ENCODE measurements at places on chromosomes 3 and 15.

DNA sequence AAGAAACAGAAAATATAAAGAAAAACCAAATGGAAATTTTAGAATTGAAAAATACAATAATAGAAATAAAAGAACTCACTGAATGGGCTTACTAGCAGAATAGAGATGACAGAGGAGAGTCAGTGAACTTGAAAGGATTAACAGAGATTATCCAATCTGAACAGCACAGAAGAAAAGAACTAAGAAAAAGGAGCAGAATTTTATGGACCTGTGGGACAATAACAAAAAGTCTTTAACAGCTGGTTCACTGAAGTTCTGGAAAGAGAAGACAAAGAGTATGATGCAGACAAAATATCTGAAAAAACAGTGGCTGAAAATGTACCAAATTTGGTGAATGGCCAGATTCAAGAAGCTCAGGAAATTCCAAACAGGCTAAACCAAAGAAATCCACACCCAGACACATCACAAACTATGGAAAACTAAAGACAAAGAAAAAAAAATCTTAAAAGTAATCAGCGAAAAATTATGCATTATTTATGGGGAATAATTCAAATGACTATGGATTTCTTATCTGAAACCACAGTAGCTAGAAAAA is 9.7 kb upstream of the GNB5 start:
- DNase-seq, result no peak

- no peak for DNase-seq
Observed at GRCh38 chr3:141840737-141841544, 35.5 kb upstream of the ATP1B3 start.

DNA sequence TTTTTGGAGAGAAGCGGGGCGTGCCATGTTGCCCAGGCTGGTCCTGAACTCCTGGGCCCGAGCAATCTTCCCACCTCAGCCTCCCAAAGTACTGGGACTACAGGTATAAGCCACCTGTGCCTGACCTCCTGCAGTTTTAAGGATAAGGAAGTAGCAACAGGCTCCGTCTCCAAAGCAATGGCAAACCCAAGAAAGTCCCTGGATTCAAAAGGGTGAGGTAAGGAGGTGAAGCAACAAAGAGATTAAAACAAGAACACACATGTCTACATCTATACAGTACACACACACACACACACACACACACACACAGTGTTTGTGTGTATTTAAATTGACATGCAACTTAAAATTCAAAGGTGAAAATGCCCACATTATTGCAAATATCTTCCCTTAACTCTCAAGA is 58.9 kb downstream of the ABCC5 start:
- DNase-seq, result no peak

GRCh38 chr15:36294359-36294758 is 285.1 kb upstream of the CDIN1 start:
- no peak for DNase-seq

DNA sequence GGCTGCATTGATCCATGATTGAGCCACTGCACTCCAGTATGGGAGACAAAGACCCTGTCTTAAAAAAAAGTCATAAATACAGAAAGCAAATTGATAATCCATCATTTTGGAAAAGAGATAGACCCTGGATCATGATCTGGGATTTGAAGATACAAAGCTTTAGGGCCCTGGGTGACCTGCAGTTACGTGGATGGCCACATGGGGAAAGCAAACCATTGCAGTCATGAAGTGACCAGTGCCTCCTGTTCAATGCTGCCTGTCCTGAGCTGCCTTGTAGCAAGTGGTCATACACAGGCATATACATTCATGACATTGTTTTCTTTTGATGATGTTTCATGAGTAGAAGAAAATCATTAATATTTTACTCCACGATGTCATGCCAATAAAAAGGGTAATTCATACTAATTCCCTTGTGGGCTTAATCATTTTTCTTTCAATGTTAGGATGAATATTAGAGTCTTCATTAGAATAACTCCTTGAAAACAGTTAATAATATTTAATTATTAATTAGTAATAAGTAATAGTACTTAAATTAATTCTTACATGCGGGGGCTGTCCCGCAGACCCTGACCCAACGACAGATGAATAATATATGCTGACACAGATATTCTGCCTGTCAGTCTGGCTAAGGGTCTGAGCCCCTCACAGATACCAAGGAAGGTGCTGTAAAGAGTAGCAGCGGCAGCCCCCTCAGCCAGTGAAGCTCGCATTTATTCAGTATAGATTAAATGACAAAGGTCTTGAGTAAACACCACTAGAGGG is 109.0 kb upstream of the UNC13C start:
- no peak for DNase-seq

- peak; percentile 6 for DNase-seq
Observed at GRCh38 chr3:31768479-31769125, 212.5 kb downstream of the OSBPL10 start.

DNA sequence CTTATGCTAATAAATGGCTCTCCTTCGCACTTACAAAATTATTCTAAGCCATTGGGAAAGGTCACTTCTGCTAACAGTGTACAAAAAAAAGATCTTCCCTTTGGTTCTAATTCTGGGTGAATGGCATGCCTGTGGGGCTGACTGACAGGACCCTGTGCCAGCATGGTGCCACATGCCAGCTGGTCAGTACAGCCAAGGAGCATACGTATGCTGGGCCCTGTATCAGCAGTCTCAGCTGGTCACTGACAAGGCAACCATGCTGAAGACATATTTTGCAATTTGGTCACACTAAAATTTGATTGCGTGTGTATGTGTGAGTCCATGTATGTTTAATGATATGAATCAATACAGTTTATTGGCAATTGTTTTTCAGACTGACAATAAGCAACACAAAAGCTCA is 246.1 kb downstream of the TBL1XR1 start:
- DNase-seq, result no peak

All from activated T-helper 1 cell treated with anti-CD3 and anti-CD28 coated beads, Interleukin-2, amount 50 U/mL, for 16 hours (primary cell).